H1 (cell line): ENCODE measurements at places on chromosomes 2 and 18.

DNA sequence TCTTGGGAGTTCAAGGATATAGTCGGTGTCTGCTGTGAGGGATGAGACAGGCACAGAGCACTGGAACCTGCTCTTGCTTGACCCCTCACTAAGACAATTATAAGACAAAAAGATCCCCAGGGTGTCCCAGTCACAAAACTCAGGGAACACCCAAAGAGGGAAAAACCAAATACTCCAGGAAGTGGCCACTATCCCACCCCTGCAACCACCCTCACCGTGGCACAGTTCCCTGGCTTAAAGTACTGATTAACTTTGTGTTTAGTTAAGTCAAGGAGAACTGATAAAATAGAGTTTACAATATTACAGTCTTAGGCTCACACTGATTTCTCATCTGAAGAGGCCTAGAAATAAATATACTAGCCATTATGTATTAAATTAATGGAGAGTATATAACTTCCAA lies 13.5 kb downstream of the IL36B start:
- H3K36me3 ChIP-seq: no peaks in the 10 kb centered on the region
- DNase-seq: no peak
- H3K4me3 ChIP-seq: no peak overlapping the region
- H3K4me1 ChIP-seq: no peaks in the 10 kb centered on the region

- H3K4me1 ChIP-seq: peaks cover 29% of the 10 kb centered on the region
- no peaks in the 10 kb centered on the region for H3K36me3 ChIP-seq
- no peaks in the 10 kb centered on the region for H3K27me3 ChIP-seq
- no peak overlapping the region for H3K27ac ChIP-seq
- H3K4me3 ChIP-seq: no peak overlapping the region
Measured at GRCh38 chr2:9771481-9772017, 71.7 kb upstream of the TAF1B start.

- no peak overlapping the region for H3K27ac ChIP-seq
- H3K4me1 ChIP-seq: no peaks in the 10 kb centered on the region
- no peak overlapping the region for H3K4me3 ChIP-seq
Measured at GRCh38 chr2:101850991-101851390, 140.8 kb upstream of the IL1R2 start.

GRCh38 chr2:202695166-202695565 lies 60.4 kb downstream of the FAM117B start:
- no peak overlapping the region for H3K27ac ChIP-seq
- no peaks in the 10 kb centered on the region for H3K4me1 ChIP-seq
- no peaks in the 10 kb centered on the region for H3K27me3 ChIP-seq
- no peak for DNase-seq

DNA sequence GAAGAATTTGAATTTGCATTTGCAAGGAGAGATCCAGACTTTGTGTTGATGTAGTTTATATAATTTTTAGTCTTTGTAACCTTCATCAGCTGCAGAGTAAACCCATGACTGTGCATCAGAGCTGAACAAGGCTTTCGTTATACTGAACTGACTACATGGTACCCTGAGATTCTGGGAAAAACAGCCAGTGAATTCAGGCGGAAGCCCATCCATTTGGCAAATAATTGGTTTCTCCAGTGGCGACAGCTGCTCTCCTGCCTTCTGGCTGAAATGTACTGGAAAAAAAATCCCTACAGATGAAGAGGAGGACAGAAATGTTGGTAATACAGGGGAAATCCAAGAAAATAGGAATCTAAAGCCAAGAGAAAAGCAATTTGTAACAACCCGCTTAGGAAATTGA lies 657.5 kb upstream of the CDH7 start:
- no peak overlapping the region for H3K27ac ChIP-seq
- no peaks in the 10 kb centered on the region for H3K27me3 ChIP-seq
- H3K4me3 ChIP-seq: no peak overlapping the region

DNA sequence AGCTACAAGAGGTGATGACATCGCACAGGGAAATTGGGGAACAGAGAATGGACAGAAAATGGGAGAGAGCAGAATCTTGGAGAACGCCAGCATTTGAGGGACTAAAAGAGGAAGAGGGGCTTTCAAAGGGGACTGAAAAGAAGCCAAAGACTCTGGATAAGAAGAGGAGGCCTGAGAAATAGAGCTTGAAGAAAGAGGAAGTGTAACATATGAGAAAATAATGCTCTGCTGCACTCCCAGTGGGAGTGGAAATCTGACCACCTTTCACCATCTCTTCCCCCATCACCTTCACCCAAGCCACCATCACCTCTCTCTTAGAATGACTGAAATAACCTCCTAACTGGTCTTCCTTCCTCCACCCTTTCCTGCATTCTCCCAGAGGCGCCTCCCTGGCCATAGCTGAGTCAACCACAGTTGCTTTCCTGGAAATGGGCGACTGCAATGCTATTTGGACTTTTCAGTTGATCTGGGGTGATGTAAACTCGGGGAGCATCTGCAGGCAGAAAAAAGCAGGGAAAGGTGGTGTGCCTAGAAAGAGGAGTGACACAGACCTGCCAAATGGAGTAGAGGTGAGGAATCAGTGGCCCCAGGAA lies 16.8 kb downstream of the CXCR1 start:
- no peak overlapping the region for H3K27ac ChIP-seq
- no peaks in the 10 kb centered on the region for H3K36me3 ChIP-seq
- DNase-seq: no peak
- no peaks in the 10 kb centered on the region for H3K27me3 ChIP-seq
- H3K4me3 ChIP-seq: no peak overlapping the region

DNA sequence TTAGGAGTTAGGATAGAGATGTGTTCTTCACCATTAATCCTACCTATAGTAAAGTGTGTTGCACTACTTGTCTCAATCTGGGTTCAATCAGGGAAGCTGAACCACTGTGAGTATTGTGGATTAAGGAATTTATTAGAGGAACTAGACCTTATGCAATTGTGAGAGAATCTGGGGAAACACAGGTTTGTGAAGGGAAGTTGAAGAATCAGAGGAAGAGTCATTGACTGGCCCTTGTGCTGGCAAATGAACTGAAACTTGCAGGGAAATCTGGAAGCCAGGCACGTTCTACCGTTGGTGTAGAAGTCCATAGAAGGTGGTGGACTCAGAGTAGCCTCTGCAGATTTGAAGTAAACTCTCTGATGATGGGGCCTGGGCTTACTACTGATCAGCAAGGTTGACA lies 44.7 kb upstream of the HK2 start:
- H3K36me3 ChIP-seq: no peaks in the 10 kb centered on the region
- no peak for DNase-seq
- H3K27ac ChIP-seq: no peak overlapping the region
- no peaks in the 10 kb centered on the region for H3K4me1 ChIP-seq
- no peaks in the 10 kb centered on the region for H3K27me3 ChIP-seq

DNA sequence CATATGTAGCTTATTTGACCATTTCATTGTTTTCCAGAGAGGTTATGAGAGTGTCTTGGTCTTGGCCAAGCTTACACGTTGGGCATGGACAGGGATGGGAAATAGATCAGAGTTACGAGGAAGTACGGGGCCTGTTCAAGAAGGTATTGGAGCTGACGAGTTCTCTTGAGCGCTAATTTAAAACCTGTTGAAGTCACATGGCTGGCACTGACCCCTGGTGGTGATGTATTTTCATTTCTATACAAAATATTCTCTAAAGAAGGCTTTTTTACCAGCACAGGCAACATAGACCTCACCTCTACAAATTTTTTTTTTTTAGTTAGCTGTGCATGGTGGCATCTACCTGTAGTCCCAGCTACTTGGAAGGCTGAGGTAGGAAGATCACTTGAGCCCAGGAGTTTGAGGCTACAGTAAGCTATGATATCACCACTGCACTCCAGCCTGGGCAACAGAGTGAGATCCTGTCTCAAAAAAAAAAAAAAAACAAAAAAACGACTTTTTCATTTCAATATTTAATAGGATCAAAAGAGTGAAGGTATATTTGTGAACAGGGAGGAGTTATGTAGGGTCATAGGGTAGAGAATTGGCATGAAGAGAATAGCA lies 19.6 kb downstream of the UGP2 start:
- no peaks in the 10 kb centered on the region; the same call in 1 of the 2 replicates for H3K4me1 ChIP-seq
- no peak overlapping the region for H3K4me3 ChIP-seq
- no peak for DNase-seq
- peaks cover 61% of the 10 kb centered on the region for H3K36me3 ChIP-seq
- no peak overlapping the region for H3K27ac ChIP-seq

- H3K36me3 ChIP-seq: no peaks in the 10 kb centered on the region
- no peak for DNase-seq
- no peaks in the 10 kb centered on the region for H3K27me3 ChIP-seq
- no peak overlapping the region for H3K4me3 ChIP-seq
- no peak overlapping the region for H3K27ac ChIP-seq
Measured at GRCh38 chr2:133447303-133447702, 121.0 kb downstream of the NCKAP5 start.

DNA sequence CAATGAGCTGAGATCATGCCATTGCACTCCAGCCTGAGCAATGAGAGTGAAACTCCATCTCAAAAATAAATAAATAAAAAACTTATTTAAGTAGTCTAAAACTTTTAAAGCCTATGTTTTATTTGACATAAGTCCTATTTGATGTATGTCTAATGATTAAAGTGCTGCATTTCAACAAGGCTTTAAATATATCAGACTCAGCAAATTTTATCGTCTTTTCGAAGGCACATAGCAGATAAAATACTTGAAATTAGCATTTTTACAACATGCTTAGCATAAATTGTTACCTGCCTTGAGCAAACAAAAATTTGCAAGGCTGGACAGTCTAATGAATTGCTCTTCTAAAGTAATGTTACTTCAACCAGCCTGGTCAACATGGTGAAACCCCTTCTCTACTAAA lies 85.9 kb downstream of the PRKRA start:
- no peaks in the 10 kb centered on the region for H3K4me1 ChIP-seq
- H3K4me3 ChIP-seq: no peak overlapping the region
- no peak overlapping the region for H3K27ac ChIP-seq
- no peaks in the 10 kb centered on the region for H3K36me3 ChIP-seq

DNA sequence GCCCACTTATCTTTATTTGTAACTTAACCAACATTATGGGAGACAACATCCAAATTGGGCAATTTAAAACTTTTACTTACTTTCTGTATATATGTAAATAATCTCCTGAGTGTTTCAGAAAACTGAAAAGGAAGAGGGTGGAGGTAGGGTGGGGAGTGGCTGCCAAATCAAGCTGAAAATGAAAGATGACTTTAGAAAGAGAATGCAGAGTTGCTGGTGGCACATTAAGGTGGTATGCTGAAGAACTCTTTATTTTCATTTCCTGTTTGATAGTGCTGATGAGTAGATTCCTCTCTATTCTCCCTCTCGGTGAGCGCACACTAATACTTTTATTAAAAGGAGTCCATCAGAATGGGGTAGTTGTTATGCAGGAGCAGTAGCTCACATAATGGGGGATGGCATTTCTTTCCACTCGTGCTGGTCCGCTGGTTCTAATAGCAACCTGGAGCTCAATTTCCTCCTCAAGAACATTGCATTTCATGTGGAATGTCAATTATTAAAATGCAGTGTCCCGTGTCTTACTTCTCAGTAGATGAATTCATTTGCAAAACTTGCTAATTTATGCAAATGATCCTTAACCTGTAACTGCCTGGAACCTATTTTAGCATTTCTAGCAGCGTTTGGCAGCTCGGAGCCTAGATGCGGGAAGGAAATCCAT lies 466.9 kb upstream of the HNRNPA3 start:
- no peaks in the 10 kb centered on the region for H3K27me3 ChIP-seq
- no peak overlapping the region; the same call in 1 of the 2 replicates for H3K27ac ChIP-seq
- DNase-seq: no peak

GRCh38 chr2:238224356-238225035 lies 15.3 kb downstream of the HES6 start:
- no peak overlapping the region for H3K27ac ChIP-seq
- H3K27me3 ChIP-seq: peaks cover under 1% of the 10 kb centered on the region; the same call in 1 of the 2 replicates
- H3K4me1 ChIP-seq: no peaks in the 10 kb centered on the region
- H3K4me3 ChIP-seq: no peak overlapping the region

DNA sequence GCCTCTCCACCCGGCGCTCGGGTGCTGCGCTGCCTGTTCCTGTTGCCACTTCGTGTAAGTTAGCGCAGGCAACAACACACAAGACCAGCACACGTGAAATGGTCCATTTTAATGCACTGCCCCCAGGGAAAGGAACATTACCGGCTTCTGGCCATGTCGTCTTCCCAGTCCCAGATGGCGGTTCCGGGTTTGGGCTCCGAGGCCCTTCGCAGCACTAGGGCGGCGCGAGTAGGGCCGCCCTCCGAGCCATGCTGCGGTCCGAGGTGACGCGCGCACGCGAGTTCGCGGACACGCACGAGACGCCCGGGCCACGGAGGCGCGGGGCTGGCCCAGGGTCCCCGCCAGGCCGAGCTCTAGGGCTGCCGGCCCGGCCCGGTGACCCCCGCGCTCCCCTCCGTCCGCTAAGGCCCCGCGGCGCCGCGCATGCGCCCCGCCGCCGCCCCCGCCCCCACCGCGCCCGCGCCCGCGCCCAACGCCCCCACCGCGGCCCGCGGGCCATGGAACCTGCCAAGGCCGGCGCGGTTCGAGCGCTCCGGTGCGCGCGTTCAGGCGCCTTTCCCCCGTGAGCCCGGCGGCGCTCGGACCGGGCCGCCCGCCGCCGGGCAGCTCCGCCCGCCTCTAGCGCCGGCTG lies 367 bp upstream of the ZNF236 start:
- peak overlapping the region; percentile 79 for H3K27ac ChIP-seq
- H3K4me3 ChIP-seq: peak overlapping the region; percentile 97
- no peak for DNase-seq
- H3K4me1 ChIP-seq: no peaks in the 10 kb centered on the region; the same call in 1 of the 2 replicates
- H3K27me3 ChIP-seq: no peaks in the 10 kb centered on the region

- H3K4me1 ChIP-seq: no peaks in the 10 kb centered on the region
- no peak overlapping the region for H3K4me3 ChIP-seq
- DNase-seq: no peak
- no peaks in the 10 kb centered on the region for H3K36me3 ChIP-seq
- H3K27ac ChIP-seq: no peak overlapping the region
Measured at GRCh38 chr18:75110311-75110710, 98.6 kb downstream of the PTGR3 start.
